ENCODE measurements at places on chromosomes 12 and 14. TPM values are rescaled to one million over a fixed set of nuclear protein-coding genes. Genes with fewer than 3 reads are reported as not detected.

Gene C14orf180
- total RNA-seq, result not detected

- H3K27ac ChIP-seq, result no peak overlapping the region
- H3K27me3 ChIP-seq, result no peaks in the 10 kb centered on the region
- DNase-seq, result no peak
Measured at GRCh38 chr14:62745496-62745895, 299.8 kb downstream of the KCNH5 start.

Gene ANGEL1
- total RNA-seq, result 9.9 TPM

GRCh38 chr14:92985521-92985920, 62.6 kb downstream of the CHGA start:
- peaks cover 24% of the 10 kb centered on the region for H3K36me3 ChIP-seq
- no peaks in the 10 kb centered on the region for H3K27me3 ChIP-seq
- H3K27ac ChIP-seq, result no peak overlapping the region
- H3K4me3 ChIP-seq, result no peak overlapping the region
- H3K4me1 ChIP-seq, result no peaks in the 10 kb centered on the region

GRCh38 chr14:63752449-63753169, 24.7 kb upstream of the SGPP1 start:
- H3K27ac ChIP-seq, result no peak overlapping the region
- no peak overlapping the region for H3K4me3 ChIP-seq
- peaks cover 6% of the 10 kb centered on the region for H3K4me1 ChIP-seq
